ENCODE measurements at places on chromosomes 1 and 21.

DNA sequence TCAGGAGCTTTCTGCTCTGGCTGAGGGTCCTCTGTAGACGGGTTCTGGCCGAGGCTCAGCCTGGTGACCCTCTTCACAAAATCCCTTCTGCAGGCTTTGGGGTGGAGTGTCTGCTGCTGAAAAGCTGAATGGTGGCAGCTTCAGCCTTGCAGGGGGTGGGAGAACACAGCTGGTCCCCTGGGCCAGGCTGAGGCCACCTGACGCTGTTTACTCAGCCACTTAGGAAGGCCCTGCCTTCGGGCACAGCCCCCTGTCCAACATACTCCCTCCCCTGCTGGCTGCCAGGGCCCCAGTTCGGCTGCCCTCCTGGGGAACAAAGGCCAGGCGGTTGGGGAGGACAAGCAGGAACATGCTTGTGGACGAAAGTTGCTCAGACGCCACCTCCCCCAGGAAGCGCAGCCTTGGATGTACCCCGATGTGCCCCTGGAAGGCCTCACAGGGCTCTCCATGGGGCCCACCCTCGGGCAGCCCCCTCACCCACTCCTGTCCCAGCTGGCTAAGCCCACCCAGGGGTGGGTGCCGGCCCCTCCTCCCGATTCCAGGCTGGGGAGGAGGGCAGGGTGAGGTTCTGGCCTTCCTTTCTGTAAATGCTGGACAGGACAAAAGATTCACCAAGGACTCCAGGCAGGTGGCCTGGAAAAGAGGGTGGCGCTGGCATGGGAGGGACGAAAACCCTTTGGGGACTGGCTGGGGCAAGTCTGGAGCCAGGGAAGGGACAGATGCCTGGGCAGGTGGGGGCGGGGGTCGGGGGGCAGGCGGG, at the start of gene ANKRD65:
Gene ANKRD65, minus strand, starts transcription at position 130 of the 760 bp plus-strand sequence. CDS start 271 bp downstream, outside the sequence.
- DNase-seq: no peak

GRCh38 chr1:226691247-226691646, 47.8 kb downstream of the ITPKB start:
- no peak for DNase-seq

DNA sequence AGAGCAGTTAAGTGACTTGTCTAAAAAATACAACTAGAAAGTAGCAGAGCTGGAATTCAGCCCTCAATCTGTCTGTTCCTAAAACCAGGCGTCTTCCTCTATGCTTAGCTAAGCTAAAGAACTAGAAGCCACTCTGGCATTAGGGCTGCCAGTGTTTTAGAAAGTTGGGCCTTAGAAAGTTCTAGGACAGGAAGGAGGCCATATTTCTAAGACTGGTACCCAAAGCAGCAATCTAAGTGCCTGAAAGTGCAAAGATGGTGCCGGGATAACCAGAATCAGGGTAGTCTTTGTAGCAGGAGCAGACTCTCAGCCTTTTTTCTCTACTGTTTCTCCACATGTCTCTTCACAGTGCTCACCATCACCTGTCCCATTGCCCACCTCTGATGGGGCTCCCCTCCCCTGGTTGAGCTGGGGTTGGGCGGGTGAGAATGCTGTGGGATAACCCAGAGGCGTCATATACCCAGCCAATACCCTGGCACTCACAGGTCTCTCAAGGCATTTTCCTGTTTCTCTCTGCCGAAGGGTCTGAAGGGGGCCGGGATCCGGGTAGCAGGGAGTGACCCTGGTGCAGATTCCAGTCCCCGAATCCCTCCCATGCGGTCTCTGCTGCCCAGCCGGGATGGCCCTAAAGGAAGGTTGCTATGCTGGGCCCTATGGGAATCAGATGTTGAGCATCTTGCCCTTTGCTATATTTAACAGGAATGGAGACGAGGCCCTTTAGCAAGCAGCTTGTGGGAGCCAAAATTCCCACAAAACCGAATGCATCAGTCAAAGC, 1.1 kb upstream of the RCSD1 start:
- no peak for DNase-seq

GRCh38 chr1:151644001-151644400, 32.2 kb downstream of the SNX27 start:
- no peak for DNase-seq

Data from NCI-H748 treated with DMSO at 0.1 percent for 48 hours (cell line).